ENCODE measurements at places on chromosomes 2 and 18.

DNA sequence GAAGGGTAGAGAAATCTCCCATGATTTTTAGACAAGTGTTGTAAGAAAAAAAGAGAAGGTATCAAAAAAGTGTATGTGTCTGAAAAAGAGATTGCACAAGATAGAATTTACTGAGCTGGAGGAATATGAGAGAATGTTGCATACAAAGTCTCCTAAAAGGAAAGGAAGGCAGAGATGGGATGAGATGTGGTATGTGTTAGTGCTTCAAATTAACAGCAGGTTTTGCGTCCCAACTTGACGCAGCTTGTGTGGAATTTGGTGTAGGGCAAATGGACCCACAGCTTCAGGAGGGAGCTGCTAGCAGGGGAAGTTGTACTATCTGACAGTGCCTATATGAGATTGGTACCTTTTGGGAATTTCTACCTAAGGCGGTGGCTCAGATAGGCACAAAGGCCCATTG, 9.0 kb upstream of the RASGRP3 start:
- DNase-seq = no peak

GRCh38 chr2:44351088-44351487, 10.2 kb downstream of the PREPL start:
- no peak for DNase-seq

- no peak for DNase-seq
These were observed 68.6 kb downstream of the PTGR3 start for GRCh38 chr18:75140296-75140695.

GRCh38 chr18:51273437-51273836, 76.0 kb upstream of the MEX3C start:
- DNase-seq = no peak

DNA sequence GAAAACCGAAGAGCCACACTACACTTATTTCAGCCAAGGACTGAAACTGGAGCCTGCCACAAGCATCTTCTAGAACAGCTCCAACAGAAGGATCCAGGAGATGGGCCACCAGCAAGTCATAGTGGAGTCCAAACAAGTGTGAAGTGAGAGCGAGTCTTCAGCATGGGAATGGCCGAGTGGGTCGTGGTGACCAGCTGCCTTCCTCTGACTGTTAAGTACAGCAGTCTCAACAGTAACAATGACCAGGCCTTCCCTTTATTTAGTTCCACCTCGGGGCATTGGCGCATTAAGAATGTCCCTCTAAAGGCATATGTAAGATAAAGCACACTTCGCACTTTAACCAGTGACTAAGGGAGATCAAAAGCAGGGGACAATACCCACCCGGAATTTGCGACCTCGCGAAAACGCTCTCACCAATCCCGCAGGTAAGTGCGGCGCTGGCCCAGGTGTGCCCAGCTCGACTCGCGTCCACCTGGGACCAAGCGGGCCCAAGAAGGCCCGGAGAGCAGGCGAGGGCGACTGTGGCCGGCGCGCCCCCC, 1.1 kb downstream of the L3MBTL4 start:
- DNase-seq = no peak

- no peak for DNase-seq
These were observed 550.4 kb downstream of the ARHGAP15 start for GRCh38 chr2:143679617-143680016.
